ENCODE measurements at places on chromosomes 3 and 15.

DNA sequence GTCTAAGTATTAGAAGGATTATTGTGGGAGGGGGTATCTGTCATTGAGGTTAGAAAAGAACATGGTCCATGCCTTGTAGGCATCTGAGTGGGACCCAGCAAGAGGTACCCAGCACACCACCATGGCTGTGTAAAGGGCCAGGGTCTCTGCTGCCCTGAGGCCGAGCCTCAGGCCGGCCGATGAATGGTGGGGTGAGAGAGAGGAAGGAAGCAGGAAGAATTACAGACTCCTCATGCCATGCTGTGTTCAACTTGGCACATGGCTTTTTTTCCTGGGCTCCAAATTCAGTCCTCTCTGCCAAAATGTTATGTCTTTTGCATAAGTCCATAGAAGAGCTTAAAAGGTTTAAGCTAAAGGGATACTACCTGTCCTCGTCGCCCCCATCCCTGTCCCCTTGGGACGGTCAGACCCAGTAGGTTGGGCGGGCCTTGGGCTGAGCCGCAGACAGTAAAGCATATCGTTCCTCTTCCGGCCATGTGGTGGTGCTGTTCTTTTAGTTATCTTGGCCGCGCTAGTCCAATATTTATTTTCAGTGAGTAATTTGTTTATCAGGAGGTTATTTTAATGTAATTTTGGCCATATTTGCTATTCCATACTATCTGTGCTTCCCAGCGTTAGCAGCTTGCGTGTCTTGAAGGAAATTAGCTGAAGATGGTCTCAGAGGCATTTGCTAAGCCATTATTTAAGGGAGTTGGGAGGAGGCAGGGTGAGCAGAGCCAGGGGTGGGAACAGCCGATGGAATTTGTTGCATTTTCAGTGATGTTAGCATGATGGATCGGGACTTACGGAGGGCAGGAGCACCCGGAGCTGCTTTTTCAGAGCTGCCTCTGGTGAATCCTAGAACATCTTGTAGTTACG lies 152.4 kb downstream of the AGBL1 start:
- DNase-seq, result no peak

DNA sequence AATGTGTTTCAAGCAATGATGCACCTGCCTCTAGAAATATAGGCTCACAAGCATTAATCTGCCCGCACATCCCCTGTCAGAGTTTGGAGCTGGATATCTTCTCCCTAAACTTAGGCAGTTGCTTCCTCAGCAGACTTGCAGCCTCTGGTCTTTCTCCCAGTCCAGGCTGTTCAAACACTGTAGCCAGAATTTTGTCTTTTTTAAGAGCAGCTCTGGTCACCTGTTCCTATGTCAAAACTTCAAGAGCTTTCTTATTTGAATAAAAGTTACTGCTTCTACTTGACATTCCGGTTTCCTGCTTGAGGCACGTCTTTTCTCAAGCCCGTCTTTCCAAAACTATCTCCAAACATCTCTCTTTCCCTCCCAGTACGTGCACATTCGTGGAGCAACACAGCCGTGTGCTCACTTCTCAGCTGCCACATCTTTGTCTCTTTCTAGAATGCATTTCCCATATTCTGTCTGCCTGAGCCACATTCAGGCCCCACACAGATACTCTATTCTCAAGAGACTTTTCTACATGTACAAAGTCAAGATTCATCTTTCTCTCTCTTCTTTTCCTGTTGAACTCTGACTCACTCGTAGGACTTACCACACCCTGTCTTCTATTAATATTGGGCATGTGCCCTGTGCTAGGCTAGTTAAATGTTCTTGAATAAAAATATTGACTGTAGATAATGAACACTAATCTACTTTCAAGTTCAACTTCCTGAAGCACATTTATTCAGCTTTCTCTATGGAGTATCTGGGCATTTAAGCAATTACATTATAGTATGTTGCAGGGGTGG lies 307.7 kb upstream of the SOX2 start:
- DNase-seq, result no peak

DNA sequence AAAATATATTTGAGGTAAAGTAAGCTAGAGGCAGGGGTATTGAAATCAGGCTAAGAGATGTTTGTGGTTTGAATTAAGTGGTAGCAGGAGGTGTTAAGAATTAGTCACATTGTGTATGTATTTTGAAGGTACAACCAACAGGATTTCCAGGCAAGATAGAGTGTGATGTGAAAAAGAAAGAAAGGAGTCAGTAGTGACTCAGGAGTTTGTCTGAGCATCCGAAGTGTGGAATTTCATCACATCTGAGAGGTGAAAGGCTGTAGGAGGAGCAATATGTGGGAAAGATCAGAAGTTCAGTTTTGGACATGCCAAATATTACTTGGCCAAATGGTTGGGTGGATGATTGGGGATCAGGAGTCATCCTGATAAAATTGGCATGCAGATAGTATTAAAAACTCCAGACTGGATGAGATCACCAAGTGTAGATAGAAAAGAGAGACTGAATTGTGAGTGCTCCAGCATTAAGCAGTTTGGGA lies 32.1 kb upstream of the EBLN2 start:
- no peak for DNase-seq

DNA sequence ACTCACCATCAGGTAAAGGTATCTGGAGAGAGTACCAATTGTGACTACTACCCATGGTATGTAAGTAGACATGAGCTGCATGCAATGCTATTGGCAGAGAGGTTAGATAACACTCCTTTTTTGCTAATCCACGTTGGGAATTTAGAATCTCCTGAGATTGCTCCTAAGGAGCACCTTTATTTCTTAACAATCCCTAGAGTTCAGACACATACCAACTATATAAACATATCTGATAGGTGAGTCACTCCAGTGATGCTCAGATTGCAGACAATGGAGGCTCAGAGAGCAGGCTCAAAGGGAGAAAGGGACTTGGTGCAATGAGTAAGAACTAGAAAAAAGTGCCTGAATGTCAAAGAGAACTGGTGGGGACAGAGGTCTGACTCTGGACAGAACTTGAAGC lies 47.0 kb upstream of the LRRFIP2 start:
- DNase-seq, result no peak
